ENCODE measurements at places on chromosomes 12 and 14. TPM values are rescaled to one million over a fixed set of nuclear protein-coding genes. Genes with fewer than 3 reads are reported as not detected.

Gene TIMELESS
- total RNA-seq, result 5.1 TPM

Gene PIK3C2G
- total RNA-seq, result not detected

Gene GLIPR1L1
- total RNA-seq, result not detected

Gene BTBD7
- 22.8 TPM for total RNA-seq

Gene ADAM20
- 0.16 TPM for total RNA-seq

Gene SOAT2
- total RNA-seq, result 0.83 TPM

DNA sequence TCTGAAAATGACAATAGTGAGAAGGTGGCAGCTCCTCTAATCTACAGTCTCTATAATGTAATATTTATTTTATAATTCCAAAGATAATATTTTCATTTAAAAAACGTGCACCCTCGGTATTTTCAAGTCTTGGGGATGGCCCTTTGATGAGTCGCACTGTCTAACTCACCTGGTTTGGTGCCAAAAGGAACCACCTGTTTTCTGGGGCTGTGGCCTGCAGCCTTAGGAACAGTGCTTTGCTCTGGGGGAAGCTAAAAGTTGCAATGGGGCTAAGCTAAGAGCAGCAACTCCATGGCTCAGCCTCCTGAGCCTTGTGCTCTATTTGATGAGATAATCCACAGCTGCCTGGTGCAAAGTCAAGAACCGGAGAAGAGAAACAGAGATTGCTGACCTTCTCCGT is 6.4 kb upstream of the ENDOU start:
- no peak overlapping the region for H3K4me3 ChIP-seq
- peaks cover 7% of the 10 kb centered on the region for H3K4me1 ChIP-seq
- no peaks in the 10 kb centered on the region for H3K36me3 ChIP-seq
- H3K27ac ChIP-seq, result no peak overlapping the region
- no peak for DNase-seq

- peaks cover 4% of the 10 kb centered on the region for H3K36me3 ChIP-seq
- H3K27ac ChIP-seq, result peak overlapping the region; percentile 86
- H3K4me1 ChIP-seq, result peaks cover 25% of the 10 kb centered on the region
These were observed 5.1 kb downstream of the C12orf56 start for GRCh38 chr12:64385468-64385867.

GRCh38 chr12:97209997-97210396 is 252.6 kb upstream of the RMST start:
- H3K36me3 ChIP-seq, result no peaks in the 10 kb centered on the region
- DNase-seq, result no peak
- H3K27me3 ChIP-seq, result peaks cover 4% of the 10 kb centered on the region

GRCh38 chr12:53941750-53942149 is 3.1 kb downstream of the HOXC13 start:
- H3K4me3 ChIP-seq, result no peak overlapping the region
- H3K4me1 ChIP-seq, result peaks cover 9% of the 10 kb centered on the region
- DNase-seq, result no peak
- peaks cover 3% of the 10 kb centered on the region for H3K36me3 ChIP-seq
- no peak overlapping the region for H3K27ac ChIP-seq

GRCh38 chr14:100219126-100219785 is 19.7 kb upstream of the YY1 start:
- no peak overlapping the region for H3K4me3 ChIP-seq
- no peaks in the 10 kb centered on the region for H3K36me3 ChIP-seq
- DNase-seq, result no peak
- H3K27ac ChIP-seq, result no peak overlapping the region
- H3K27me3 ChIP-seq, result no peaks in the 10 kb centered on the region

GRCh38 chr14:49882826-49883694 is 9.8 kb upstream of the ARF6 start:
- no peaks in the 10 kb centered on the region for H3K27me3 ChIP-seq
- H3K27ac ChIP-seq, result peak overlapping the region; percentile 45
- no peaks in the 10 kb centered on the region for H3K36me3 ChIP-seq
- no peak for DNase-seq
- peaks cover 16% of the 10 kb centered on the region for H3K4me1 ChIP-seq

DNA sequence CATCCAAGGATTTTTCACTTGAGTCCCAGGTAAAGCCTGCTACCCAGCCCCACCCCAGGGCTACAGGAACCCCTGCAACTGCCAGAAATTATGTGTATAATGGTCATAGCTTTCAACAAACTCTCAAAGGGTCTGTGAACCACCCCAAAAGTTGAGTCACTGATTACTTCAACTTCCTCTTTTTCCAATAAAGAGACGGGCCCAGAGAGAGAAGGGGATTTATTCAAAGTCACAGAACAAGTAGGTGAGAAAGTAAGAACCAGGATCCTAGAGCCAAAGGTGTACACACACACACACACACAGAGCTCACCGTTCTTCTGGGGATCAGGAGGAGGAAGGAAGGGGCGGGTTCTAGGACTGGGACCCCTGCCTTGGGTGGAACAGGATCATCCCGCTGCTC is 4.8 kb upstream of the ITPK1 start:
- no peaks in the 10 kb centered on the region for H3K27me3 ChIP-seq
- DNase-seq, result no peak
- H3K4me1 ChIP-seq, result peaks cover 8% of the 10 kb centered on the region
- no peak overlapping the region for H3K4me3 ChIP-seq
- no peaks in the 10 kb centered on the region for H3K36me3 ChIP-seq
- no peak overlapping the region for H3K27ac ChIP-seq

DNA sequence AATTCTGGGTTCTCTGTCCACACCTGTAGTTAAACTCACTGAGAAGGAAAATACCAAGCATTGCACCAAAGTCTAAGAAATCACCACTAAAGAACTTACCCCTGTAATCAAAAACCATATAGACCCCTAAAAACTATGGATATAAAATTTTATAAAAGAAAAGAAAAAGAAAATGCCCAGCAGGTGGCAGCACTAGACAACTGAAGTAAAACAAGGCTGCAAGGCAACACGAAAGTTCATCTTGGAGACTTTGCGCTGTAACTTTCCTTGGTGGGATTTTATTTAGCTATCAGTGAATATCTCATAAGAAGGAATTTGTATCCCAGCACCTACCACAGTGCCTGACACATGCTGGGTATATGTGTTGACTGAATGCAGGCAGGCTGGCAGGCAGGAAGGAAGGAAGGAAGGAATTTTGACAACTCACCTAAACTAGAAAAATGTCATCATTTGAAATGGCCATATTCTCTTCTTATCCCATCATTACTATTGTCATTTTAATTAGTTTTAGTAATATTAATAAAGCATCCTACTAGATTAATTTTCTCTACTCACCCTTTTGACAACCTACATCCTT is 68.2 kb upstream of the ETV6 start:
- no peak overlapping the region for H3K27ac ChIP-seq
- peaks cover 30% of the 10 kb centered on the region for H3K27me3 ChIP-seq
- H3K36me3 ChIP-seq, result peaks cover 3% of the 10 kb centered on the region
- H3K4me3 ChIP-seq, result peak overlapping the region; percentile 12

DNA sequence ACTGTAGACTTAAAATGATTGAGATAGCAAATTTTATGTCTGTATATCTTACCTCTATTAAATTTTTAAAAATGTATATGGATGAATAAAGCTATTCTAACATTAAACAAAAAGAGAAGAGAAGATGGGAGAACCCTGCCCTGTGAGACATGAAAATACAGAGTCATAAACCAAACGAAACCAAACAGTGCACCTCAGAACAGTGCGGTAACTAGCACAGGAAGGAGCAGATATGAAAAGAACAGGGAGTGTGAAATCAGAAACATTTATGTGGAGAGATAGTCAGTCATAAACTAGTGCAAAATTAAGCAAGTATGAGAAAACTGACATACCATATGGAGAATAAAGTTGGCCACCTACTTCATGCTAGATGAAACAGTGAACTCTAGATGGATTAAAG is 135.1 kb downstream of the ERC1 start:
- peaks cover 44% of the 10 kb centered on the region for H3K4me1 ChIP-seq
- peak overlapping the region; percentile 19 for H3K4me3 ChIP-seq
- no peak for DNase-seq
- no peaks in the 10 kb centered on the region for H3K27me3 ChIP-seq

GRCh38 chr14:68088451-68088854 is 268.9 kb downstream of the RAD51B start:
- H3K36me3 ChIP-seq, result peaks cover 2% of the 10 kb centered on the region
- H3K4me3 ChIP-seq, result peak overlapping the region; percentile 75
- H3K27ac ChIP-seq, result peak overlapping the region; percentile 65
- no peaks in the 10 kb centered on the region for H3K27me3 ChIP-seq
- H3K4me1 ChIP-seq, result peaks cover 8% of the 10 kb centered on the region
- DNase-seq, result no peak

- no peak for DNase-seq
- peaks cover 6% of the 10 kb centered on the region for H3K36me3 ChIP-seq
- peaks cover 57% of the 10 kb centered on the region for H3K27me3 ChIP-seq
- H3K27ac ChIP-seq, result no peak overlapping the region
These were observed 5.8 kb upstream of the GLT8D2 start for GRCh38 chr12:104055686-104056388.

DNA sequence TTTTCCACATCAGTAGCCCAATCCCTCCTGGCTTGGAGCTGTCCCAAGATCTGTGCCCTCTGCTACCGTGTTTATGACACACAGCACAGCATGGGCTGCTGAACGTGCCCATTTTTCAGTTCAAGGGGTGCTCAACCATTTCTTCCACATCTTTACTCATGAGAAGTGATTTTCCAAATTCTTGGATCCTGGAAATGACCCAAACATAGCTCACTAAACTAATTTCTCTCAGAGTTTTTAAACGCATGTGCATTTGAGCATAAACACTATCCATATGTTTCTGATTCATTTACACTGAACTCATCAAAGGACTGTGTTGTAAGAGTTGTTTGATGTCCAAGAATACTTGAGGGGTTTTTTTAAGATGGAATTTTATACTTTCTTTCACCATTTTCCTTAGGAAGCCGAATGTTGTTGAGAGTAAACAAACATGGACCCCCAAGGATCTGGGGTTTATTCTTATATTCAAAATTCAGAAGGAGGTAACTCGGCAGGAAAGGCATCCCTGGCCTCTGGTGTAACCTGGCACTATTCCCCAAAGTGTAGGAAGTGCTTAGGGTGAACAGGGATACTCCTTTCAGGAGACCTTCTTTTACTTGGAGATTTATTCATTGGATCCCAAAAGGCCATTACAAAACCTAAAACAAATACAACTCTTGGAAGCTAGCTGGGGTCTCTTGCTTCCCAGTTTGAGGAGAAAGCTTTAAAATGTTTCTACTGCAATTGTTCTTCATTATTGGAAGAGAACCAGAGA is 215.0 kb downstream of the BMP4 start:
- no peak for DNase-seq
- H3K27ac ChIP-seq, result no peak overlapping the region
- no peaks in the 10 kb centered on the region for H3K27me3 ChIP-seq
- no peaks in the 10 kb centered on the region for H3K36me3 ChIP-seq
- H3K4me3 ChIP-seq, result no peak overlapping the region

DNA sequence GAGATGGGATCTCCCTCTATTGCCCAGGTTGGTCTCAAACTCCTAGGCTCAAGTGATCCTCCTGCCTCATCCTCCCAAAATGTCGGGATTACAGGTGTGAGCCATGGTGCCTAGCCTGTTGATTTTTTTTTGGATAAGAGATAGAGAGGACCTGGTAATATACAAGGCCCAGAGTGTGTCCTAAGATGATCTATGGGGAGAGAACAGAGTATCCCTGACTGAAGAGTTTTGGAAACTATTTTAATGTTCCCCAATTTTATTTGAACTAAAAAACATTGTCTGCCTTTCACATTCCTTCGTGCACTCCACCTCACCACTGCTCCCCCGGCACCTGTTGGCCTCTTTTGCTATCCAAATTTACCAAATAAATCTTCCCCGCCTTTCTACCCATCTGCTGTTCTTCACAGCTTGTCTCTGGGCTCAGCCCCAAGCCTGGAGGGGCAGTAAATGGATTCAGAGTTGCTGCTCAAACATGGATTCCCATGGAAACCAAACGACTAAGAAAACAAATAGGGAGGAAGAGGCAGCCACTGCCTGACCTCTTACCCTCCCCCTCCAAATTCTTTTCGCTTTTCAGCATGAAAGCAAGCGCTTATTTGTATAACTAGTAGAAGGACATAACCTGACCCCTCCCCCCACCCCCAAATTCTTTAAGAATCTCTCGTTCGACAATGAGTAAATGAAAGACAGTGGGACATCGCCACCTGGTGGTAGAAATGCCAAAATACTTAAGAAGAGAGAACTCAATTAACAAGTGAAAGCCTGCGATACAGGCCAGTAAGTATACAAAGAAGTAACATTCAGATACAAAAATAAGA is 22.6 kb downstream of the OR10G3 start:
- no peak overlapping the region for H3K4me3 ChIP-seq
- no peaks in the 10 kb centered on the region for H3K36me3 ChIP-seq
- H3K4me1 ChIP-seq, result peaks cover 8% of the 10 kb centered on the region
- peak overlapping the region; percentile 77 for H3K27ac ChIP-seq

- no peak for DNase-seq
- H3K4me1 ChIP-seq, result peaks cover 4% of the 10 kb centered on the region
- H3K27ac ChIP-seq, result peak overlapping the region; percentile 53
- no peaks in the 10 kb centered on the region for H3K36me3 ChIP-seq
- H3K4me3 ChIP-seq, result peak overlapping the region; percentile 60
- H3K27me3 ChIP-seq, result no peaks in the 10 kb centered on the region
These were observed 927 bp downstream of the ABCB9 start for GRCh38 chr12:122965321-122965751.

- peaks cover 2% of the 10 kb centered on the region for H3K4me1 ChIP-seq
- H3K27ac ChIP-seq, result no peak overlapping the region
- no peaks in the 10 kb centered on the region for H3K36me3 ChIP-seq
These were observed 188.5 kb downstream of the ALX1 start for GRCh38 chr12:85468356-85469157.

DNA sequence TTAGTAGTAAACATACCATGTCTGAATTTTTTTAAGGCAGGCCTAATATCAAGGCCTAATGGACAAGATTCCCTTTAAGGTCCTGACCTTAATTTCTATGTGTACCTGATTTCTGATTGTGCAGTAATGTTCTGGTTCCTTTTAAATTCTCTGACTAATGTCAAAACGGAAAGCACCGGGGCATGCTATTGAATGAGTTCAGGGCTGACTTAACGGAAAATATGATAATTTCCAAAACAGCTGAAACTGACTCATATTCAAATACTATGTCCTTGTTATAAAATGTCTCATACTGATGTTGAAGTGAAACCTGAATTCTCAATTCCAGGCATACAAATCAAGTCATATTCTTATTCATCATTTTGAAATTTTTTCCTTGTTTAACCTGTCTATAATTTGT is 6.7 kb downstream of the TAS2R43 start:
- H3K36me3 ChIP-seq, result peaks cover 3% of the 10 kb centered on the region
- no peak for DNase-seq
- no peak overlapping the region for H3K27ac ChIP-seq
- H3K4me3 ChIP-seq, result no peak overlapping the region
- H3K27me3 ChIP-seq, result no peaks in the 10 kb centered on the region

GRCh38 chr12:88419794-88420193 is 160.5 kb downstream of the KITLG start:
- H3K36me3 ChIP-seq, result no peaks in the 10 kb centered on the region
- no peak for DNase-seq
- H3K4me3 ChIP-seq, result no peak overlapping the region
- H3K4me1 ChIP-seq, result peaks cover 2% of the 10 kb centered on the region
- no peaks in the 10 kb centered on the region for H3K27me3 ChIP-seq

GRCh38 chr12:98990648-98991047 is 345.6 kb downstream of the APAF1 start:
- no peaks in the 10 kb centered on the region for H3K36me3 ChIP-seq
- DNase-seq, result no peak
- no peaks in the 10 kb centered on the region for H3K4me1 ChIP-seq
- peaks cover 41% of the 10 kb centered on the region for H3K27me3 ChIP-seq
- H3K4me3 ChIP-seq, result no peak overlapping the region
